ENCODE measurements at places on chromosomes 2 and 18.

DNA sequence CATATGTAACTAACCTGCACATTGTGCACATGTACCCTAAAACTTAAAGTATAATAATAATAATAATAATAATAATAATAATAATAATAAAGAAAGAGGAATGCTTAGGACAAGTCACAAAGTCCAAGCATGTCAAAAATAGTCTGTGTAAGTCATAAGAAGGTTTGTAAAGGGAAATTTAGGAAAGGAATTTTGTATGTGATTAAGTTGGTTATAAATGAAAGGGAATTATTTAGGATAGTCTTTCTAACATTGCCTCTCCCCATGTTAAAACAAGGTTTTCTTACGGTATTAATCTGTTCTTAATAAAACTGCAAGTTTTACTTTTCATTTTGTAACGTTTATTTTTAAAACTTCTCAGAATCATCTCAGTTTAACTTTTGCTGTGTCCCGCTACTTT lies 62.8 kb downstream of the SESTD1 start:
- no peak for DNase-seq

- no peak for DNase-seq
Measured at GRCh38 chr2:62370321-62371250, 135.4 kb downstream of the TMEM17 start.

- no peak for DNase-seq
Measured at GRCh38 chr2:172380436-172381274, 46.7 kb upstream of the ITGA6 start.

DNA sequence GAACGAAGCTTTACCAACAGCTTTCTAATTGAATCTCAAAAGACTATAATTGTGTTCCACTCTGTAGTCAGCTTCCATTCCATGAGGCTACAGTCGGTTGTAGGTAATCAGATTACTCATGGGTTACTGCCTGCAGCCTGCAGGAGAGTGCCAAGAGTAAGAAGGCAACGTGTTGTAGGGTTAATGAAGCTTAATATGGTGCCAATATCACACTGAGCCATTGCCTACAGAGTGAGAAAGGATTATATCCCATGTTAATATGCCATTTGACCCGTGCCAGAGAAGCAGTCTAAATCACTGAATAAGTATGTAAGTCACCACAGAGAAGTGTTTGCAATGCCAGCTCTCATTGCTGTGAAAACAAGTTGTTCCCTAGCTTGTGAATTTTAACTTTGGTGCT lies 734.5 kb upstream of the ACVR2A start:
- DNase-seq: no peak

- DNase-seq: no peak
Measured at GRCh38 chr2:210536973-210537650, 19.3 kb upstream of the CPS1 start.

GRCh38 chr2:88590998-88591613 lies 36.2 kb downstream of the EIF2AK3 start:
- peak; percentile 5 for DNase-seq

GRCh38 chr2:178805457-178805856 lies 1.8 kb downstream of the TTN start:
- DNase-seq: no peak

DNA sequence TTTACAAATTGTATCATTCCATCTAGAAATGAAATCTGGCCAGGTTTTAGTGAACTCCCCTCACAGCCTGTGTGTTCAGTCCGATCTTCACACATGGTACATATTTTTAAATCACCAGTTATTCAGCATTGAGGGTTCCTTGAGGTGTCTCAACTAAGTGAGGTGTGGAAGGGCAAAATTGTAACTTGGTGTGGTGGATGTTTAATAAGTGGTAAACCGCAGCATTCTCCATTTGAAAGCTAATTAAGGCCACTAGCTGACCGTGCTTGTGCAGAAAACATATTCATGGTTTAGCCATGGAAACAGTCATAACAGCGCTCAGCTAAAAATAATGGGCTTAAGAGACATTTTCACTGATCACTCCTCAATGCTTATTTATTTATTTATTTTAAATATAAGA lies 786.2 kb upstream of the FANCL start:
- no peak for DNase-seq

- DNase-seq: no peak
Measured at GRCh38 chr2:18413676-18414396, 146.6 kb downstream of the RDH14 start.

DNA sequence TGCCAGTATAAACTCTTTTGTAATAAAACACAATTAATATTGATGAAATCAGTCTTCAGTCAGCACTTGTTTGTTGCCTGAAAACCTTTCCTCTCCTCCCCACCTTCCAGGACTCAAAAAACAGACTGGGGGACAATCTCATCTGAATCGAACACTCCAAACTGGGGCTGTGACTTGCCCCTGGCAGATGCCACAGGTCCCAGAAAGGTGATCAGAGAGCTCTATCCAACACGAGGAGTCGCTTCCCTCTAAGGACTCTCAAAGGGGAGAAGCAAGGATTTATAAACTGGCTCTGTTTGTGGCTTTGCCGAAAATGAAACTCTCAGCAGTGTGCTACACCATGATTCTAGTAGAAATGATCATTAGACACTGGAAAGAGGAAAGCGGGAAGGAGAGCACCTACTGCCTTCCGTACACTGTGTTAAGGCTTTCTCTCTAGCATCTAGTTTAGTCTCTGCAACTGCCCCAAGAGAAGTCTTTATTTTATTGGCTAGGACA lies 199.2 kb downstream of the TGIF1 start:
- DNase-seq: no peak

DNA sequence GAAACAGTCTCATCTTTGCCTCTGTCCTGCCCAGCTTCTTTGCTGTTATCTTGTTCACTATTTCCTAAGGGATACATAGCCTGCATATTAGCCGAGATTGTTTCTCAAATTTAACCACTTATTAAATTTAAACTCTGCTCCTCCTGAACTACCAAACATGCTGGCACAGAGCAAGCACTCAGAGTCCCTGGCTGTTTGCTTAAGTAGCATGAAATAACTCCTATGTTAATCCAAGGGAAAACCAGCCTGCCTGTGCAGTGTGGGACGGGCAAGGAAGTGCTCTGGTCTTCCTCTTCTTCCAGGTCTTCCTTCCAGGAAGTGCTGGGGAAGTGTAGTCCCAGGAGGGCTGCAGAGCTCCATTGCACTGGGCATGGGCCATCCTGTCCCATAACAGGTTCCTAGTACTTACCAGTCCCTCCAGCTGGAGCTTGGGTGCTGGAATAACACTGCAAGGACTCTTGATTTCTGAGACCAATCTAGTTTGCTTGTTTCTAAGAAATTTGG lies 95.9 kb upstream of the IL1R2 start:
- DNase-seq: no peak

DNA sequence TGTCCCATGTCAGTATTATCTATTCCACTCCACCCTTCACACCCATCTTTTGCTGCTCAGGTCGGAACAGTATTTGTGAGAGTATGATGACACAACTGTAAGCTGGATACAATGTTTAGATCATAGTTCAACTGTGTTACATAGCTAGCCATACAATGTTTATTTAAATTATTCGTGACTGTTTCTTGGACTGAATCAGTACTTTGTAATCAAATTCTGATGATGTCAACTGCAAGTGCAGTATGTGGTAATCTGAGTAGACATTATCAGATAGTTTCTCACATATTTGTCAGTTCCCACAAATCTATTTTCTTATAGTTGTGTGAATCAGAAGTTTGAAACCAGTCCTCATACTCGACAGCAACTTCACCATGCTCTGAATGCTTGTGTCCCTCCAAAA lies 177.6 kb downstream of the ZNF407 start:
- DNase-seq: no peak

- DNase-seq: no peak
Measured at GRCh38 chr18:75341267-75341666, 86.2 kb downstream of the SMIM21 start.

DNA sequence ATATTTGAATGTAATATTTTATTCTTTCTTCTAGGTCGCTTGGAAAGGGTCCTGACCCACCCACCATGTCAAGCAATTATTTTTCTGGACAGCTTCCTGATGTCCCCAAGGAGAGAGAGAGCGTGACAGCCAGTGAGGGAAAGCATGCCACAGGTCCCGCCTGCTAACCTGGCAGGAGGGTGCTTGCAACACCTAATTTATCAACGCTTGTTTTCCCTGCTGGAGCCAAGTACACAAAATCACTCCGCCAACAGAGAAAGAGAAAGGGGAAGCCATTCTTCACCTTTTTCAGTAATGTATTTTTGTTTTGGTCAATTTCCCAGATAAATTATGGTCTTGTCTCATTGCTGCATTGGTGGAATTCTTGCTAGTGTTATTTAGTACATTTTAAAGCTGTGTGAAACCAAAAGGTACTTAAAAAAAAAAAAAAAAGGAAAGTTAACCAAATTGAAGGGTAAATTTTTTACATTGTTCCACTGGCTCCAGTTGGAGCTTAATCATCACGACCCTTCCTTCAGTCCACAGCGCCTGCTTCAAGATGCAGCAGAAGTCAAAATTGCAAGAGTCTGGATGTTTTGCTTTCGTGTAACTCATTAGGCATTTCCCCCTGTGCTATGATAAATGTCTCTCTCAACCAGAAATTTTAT lies 88.5 kb upstream of the COPS8 start:
- no peak for DNase-seq

DNA sequence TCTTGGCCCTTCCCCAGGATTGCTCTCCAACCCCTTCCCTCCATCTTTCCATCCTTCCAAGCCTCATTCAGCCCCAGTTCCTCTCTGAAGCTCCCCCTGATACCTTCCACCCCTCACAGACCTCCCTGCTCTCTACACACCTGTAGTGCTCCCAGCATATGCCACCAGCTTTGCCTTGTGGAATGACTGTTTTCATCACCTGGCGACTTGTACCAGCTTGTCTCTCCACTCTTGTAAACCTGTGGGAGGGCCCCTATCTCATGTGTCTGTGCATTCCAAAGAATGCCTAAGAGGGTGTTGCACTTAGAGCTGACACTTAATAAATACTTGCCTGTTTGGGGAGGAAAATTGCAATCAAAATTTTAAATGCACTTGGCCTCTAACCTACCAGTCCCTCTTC lies 198.7 kb downstream of the BCL11A start:
- no peak for DNase-seq

GRCh38 chr2:190469771-190470170 lies 61.6 kb downstream of the MFSD6 start:
- DNase-seq: no peak

DNA sequence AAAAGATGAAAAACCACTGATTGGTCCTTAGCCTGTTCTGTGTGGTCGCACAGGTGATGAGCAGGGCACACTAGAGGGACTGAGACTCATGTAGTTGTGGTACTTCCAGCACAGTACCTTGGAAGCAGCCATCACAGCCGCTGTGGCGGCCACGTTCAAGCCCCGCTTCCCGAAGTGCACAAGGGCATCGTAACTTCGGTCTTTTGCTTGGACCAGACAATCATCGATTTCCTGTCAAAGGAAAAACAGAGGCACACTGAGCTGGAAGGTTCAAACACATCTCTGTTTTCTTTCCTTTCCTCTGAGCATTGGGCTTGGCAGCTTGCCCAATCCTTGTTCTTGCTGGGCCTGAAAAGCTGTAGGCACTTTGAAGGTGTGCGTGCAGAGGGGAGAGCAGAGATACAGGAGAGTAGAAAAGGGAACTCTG lies 52.6 kb downstream of the MRPL35 start:
- no peak for DNase-seq

- no peak for DNase-seq
Measured at GRCh38 chr2:177478029-177478428, 85.5 kb downstream of the AGPS start.

DNA sequence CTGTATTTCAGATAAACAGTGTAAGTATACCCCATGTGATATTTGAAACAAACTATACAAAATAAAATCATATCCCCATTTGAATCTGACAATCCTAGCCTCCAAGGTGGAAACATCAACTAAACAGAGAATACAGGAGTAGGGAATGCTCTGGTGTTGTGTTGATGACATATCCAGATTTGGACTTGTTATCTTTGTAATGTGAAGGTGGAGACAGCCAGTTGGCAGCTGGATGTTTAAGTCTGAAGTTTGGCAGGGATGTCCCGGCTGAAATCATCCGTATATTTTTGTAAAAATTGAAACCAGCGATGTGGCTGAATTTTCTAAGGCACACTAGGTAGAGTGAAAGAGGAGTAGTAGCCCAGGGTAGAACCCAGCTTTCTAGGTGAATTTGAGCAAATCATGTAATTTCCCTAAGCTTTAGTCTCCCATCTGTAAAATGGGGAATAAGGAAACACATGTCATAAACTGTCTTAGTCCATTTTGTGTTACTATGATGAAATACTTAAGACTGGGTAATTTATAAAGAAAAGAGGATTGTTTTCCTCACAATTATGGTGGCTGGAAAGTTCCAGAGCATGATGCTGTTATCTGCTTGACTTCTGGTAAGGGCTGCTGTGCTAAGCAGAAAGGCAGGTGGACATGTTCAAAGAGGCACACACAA lies 246.6 kb upstream of the APCDD1 start:
- no peak for DNase-seq

DNA sequence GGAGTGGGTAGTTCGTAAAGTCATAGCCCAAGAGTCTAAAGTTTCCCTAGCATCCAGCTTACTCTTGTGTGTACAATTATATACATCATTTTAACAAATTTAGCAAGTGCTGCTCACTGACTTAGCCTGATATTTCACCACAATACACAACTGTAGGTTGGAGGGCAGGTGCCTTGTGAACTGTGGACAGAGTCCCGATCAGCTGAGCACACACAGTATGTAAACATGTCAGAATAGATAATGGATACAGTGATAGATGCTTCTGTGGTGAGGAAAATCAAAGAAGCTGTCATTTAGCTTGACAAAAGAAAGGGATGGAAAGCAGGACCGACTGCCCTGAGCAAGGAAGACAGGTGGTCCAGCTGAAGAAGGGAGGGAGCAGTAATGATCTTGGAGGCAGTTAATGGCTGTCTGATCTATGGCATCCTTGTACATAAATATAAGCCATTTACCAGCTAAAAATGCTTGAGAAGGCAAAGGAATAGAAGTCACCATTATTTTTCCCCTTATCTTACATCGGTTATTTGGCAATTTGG lies 372.8 kb upstream of the UBE2E3 start:
- no peak for DNase-seq

DNA sequence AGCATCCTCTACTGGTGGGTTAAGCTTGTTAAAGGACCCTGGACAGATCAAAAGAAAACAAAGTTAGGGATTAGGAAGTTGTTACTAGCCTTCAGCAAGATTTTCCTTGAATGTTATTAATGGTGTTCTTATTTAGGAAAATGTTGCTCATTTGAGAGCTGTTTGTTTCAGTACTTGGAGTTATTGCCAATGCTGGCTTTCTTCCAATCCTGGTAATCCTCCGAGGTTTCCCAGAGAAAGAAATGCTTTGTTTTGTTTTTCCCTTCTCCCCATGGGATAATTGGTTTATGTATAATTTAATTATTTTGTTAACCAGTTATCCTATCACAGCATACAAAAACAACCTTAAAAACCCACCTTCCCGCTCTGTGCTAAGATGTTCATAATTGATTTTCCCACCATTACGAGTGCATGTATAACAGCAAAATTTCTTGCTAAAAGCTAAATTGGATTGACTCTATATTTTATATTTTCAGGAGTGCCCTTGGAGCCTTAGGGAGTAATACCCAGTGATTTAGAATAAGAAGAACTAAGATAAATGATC lies 79.8 kb downstream of the MGAT5 start:
- no peak for DNase-seq

- no peak for DNase-seq
Measured at GRCh38 chr2:215505044-215505786, 69.3 kb upstream of the FN1 start.

All from stimulated activated CD8-positive, alpha-beta memory T cell treated with anti-CD3 and anti-CD28 coated beads, Interleukin-4, amount 100 ng/mL, for 4 hours (primary cell).